NCI-H2227 treated with DMSO at 0.1 percent for 48 hours (cell line): ENCODE measurements at places on chromosomes 6 and 20.

- DNase-seq: no peak
Observed at GRCh38 chr20:20697325-20697845, 15.1 kb downstream of the RALGAPA2 start.

DNA sequence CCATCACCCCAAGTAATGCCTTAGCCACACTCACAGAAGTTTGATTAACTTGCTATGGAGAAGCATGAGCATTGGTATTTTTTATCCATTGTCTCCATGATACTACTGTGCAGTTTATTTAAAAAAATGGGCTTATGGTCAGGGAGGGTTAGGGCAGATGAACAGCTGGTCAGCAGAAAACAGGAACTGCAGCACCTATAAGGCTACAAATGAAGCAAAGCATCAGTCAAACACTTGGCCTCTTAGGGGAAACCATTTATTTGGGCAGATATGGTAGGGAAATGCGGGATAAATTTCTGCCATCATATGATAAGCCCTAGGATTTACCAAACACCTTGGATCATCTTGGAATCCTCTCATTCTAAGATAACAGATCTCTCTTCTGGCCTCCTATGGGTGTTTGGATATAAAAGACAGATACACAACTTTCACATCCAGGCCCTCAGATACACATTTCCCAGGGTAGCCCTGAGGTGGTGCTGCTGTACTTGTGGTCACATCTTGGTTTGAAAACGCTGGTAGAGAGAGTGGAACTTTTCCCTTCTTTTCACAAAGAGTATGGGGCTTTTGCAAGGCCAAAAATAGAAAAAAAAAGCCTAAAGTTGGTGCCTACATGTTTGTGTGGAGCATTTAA is 42.8 kb upstream of the AHI1 start:
- DNase-seq: no peak

DNA sequence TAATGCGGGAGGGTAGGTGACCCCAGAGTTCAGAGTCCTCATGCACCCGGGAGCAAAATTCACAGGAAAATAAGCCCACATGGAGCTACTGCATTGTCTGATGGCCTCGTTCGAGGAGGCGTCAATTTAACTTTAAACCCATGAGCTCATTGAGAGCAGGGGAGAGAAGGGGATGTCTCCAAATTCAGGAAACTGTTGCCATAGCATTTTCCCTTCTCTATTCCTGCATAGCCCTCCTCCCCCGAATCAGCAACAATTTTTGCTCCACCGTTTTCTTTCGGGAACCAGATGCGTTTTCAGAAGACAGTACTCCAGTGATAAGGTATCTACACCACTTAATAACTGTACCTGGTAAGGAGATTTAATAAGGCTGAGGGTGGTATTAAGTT is 324 bp upstream of the LAMP5 start:
- peak; percentile 36 for DNase-seq

DNA sequence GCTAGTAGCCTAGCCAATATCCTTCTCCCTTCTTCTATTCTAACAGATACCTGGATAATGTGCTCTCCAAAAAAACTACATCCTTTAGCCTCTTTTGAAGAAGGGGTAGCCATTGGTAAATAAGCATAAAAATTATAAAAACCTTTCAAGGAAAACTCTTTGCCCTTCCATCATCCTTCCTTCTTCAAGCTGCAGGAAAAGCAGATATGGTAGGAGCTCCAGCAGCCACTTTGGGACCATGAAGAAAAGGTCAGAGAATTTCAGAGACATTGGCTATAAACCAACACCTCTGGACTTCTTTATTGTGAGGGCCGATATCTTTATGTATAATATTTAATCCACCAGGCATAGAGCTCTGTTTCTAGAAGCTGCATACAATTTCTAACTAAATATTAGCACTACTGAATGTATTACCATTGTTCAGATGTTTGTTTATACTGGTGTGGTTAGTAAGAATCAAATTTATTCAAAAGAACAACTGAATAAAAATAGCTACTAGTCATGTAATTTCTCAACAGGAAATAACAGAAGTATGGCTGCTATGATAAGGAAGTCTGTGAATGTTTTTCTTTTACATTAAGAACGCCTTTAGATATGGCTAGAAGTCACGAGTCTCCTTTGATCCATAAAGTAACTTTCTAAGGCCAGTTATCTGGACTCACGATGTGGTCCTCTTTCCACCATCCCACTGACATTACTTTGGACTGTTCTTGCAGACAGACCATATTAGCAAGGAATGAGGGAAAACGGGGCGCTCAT is 32.2 kb downstream of the MYLK4 start:
- DNase-seq: no peak

DNA sequence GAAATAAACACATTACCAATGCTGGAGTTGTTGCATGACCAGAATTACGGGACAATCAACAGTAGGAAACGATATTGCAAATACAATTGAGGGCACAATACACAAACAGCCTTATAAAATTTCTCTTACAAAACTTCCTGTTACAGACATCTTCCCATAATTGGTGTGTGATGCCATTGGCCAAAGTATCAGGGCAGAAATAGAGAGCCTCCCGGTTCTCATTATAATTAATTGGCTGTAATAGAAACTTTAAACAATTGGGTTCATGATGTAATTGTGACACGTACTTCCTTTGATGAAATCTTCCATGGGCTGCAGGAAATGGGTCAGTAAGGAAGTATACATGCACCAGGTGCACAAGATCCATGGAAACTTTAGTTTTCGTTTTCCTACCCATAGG is 40.3 kb upstream of the RALGAPA2 start:
- no peak for DNase-seq

DNA sequence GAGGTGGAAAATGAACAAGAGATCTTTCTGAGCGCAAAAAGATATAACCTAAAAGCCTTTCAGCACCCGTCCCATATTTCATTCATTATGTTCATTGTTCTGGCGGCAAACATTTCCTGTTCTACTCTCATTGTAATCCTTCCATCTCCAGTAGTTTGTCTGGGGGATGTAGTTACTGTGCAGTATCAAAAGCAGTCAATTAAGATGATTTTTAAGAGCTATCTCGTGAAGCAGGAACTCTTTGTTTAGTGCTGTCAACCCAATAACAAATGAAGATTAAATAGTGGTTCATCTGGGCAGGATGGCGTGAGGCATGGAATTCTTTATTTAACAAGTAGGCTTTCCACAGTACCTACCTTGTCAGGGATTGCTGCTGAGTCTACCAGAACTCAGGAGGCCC is 876.7 kb downstream of the HACE1 start:
- no peak for DNase-seq

DNA sequence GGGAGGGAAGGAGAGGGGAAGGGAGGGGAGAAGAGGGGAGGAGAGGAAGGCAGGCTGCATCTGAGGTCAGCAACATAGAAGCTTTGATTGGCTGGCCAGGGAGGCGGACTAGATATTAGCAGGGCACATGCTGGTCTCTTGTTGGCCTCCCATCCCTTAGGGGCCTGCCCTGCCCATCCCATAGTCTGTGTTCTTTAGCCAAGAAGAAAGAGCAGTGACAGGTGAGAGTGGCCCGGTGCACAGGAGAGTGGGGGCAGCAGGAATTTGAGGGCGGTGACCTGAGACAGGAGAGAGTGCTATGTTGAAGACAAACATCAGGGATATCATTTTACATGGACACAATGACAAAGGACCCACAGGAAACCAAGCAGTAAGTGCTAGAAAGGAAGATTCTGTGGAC is 413.5 kb downstream of the SYNE1 start:
- no peak for DNase-seq

GRCh38 chr6:25694366-25694765 is 42.4 kb downstream of the SCGN start:
- no peak for DNase-seq

DNA sequence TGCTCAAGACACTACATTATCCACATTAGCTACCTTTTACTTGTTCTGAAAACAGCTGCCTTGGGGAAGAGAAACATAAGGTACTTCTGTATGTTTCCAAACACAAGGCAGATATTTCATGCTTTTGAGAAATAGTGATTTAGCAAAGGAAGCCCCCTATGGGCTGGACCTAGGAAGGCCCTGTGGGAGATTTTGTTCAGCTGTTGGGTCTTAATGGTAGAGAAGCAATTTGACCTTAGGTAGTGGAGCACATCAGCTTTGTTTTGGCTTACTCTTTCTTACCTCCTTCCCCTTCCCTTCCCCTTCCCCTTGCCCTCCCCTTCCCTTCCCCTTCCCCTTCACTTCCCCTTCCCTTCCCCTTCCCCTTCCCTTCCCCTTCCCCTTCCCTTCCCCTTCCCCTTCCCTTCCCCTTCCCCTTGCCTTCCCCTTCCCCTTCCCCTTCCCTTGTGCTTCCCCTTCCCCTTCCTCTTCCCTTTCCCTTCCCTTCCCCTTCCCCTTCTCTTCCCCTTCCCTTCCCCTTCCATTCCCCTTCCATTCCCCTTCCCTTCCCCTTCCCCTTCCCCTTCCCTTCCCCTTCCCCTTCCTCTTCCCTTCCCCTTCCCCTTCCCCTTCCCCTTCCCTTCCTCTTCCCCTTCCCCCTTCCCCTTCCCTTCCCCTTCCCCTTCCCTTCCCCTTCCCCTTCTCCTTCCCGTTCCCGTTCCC is 84.6 kb downstream of the ANKS1A start:
- DNase-seq: no peak

DNA sequence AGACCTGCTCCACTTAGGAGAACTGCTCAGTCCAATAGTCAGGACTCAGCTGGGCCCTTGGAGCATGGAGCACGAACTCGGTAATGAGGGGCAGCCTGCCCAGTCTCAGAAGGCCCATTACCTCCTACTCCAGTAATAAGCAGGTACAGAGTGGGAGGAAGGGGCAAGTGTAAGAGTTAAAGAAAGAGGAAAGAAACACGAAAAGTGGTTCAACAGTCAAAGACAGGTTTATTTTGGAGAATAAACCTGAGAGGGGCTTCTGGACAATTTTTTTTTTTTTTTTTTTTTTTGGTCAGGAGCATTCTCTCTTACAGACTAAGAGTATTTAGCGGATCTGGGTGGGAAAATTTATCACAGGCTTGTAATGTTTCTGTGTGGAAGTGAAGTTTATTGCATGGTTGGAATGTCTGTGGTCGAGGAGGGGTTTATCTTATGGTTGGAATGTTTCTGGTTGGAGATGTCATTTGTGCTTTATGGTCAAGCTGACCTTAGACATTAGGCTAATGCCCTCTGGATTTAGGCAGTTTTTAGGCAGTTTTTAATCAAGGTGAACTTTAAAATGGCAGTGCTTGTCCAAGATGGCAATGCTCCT is 340.1 kb downstream of the BCKDHB start:
- no peak for DNase-seq

DNA sequence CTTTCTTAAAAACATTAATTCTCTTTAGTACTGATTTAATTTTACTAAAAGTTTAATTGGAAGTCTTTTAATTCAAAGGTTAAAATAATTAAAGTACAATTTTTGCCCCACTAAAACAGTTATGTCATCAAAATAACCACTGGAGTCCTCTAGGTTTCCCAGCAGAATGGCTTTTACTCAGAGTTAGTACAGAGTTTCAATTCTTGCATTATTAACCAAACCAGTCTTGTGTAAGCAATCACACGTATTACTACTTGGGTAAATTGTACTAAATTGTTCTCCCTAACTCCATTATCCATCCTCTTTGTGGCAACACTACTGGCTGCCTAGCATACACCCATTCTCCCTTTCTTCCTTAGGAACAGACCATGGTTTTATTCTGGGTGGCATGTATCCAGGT is 36.9 kb downstream of the CDK19 start:
- DNase-seq: no peak

DNA sequence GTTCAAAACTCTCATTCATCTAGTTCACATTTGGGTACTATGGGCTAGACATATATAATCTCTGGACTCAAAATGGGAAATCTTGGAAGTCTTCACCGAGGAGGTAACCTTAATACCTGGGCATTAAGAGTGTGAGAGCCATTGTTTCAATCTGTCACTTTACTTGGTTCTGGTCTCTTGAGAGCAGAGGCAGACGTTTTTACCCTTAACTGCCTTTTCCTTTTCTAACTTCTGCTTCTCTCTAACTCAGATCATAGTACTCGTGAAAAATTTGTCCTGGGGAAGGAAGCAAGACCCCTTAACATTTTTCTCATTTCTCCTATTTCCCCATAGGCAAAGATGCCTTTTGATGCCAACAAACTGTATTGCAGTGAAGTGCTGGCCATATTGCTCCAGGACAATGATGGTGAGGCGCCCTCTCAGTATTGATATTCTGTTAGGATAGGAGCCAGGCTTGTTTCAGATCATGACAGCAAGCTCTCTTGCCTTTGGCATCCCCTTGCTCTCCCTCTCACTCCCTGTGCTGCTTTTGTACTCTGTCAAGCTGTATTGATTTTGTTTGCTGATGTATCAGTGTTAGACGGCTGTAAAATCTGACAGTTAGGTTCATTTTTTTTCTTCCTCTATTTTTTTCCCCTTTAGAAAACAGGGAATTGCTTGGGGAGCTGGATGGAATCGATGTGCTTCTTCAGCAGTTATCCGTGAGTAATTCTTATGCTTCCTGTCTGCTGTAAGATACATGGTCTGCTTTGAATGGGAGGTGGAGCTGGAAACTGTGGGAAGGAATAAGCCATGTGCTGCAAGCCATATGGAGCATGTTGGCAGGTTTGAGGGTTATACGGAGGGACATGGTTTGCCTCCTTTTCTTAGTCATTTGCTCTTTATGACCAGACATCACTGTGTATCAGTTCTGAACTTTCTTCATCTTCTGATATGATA is 83.5 kb downstream of the CTNNBL1 start:
- no peak for DNase-seq

GRCh38 chr6:39203436-39204159 is 25.7 kb downstream of the KCNK5 start:
- no peak for DNase-seq

DNA sequence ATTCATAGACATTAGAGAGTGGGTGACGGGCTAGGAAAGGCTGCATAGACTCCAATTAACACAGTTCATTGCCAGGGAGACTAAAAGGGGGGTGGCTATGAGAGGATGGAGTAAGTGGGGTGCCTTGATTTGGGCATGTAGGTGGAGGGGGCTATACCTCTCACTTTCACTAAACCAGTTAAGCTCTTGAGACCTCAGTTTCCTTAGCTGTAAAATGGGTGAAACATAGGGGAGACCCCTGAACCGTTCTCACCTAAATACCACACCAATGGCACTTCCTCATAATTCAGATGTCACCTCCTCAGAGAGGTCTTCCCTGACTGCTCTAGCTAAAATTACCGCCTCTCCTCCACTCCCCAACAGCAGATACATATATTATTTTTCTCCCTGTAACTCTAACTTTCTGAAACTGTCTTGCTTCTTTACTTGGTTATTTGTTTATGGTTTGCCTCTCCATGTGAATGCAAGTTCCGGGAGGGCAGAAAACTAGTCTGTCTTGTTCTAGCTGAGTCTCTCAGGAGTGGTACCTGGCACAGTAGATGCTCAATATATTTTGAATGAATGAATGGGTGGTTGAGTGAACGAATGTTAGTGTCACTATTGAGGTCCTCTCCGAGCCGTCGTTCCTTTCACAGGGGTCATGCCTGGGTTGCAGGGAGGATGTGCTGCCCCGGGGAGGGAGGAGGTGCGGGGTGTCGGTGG is 615 bp upstream of the EYA2 start:
- no peak for DNase-seq

- no peak for DNase-seq
Observed at GRCh38 chr6:147204843-147205311, 660 bp downstream of the STXBP5 start.

DNA sequence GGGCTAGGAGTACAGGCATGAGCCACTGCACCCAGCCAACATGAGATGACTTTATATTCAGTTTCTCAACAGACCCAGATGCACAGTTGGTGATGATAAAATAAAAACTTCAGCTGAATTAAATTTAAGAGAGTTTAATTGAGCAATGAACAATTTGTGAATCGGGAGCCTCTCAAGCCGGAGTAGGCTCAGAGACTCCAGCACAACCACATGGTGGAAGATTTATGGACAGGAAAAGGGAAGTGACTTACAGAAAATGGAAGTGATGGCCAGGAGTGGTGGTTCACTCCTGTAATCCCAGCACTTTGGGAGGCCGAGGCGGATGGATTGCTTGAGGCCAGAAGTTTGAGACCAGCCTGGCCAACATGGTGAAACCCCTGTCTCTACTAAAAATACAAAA is 10.4 kb upstream of the BCAS4 start:
- DNase-seq: no peak
